ENCODE measurements at places on chromosomes 7 and 10.

DNA sequence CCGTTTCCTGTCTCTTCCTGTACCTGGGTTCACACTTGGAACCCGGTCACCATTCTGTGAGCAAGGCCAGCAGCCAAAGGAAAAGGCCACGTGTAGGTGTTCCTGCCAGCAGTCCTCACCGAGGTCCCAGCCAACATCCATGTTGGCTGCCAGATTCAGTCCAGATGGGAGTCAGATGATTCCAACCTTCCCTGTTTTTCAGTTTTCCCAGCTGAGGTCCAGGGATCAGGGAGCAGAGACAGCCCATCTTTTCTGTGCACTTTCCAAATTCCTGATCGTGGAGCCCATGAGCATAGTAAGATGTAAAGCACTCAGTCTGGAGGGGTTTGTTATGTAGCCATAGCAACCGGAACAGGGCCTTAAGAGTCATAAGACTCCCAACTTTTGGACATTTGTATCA, 3.9 kb upstream of the PVRIG start:
- DNase-seq: no peak

GRCh38 chr7:30584965-30585364, 9.7 kb upstream of the GARS1 start:
- no peak for DNase-seq

- DNase-seq: no peak
Measured at GRCh38 chr10:77532068-77532467, 105.5 kb downstream of the KCNMA1 start.

DNA sequence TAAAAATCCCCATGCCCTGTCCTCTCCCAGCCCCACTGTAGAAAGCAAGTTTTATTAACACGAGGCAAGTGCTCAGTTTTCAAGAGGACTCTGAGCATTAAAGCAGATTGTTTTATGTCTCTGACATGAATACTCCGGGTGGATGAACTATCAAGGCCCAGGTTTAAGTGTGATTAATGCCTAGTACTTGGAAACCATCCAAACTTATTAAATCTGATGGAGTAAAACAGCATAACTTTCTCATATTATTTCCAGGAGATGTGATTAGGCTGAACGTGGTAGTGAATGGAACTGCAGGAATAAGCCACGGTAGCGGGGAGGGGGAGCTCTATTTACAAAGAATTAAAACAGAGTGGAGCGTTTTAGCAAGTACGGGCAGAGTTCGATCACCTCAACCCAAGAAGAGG, 144.2 kb upstream of the RNF32 start:
- DNase-seq: no peak

GRCh38 chr7:44075296-44076075, 6.8 kb downstream of the POLM start:
- no peak for DNase-seq

DNA sequence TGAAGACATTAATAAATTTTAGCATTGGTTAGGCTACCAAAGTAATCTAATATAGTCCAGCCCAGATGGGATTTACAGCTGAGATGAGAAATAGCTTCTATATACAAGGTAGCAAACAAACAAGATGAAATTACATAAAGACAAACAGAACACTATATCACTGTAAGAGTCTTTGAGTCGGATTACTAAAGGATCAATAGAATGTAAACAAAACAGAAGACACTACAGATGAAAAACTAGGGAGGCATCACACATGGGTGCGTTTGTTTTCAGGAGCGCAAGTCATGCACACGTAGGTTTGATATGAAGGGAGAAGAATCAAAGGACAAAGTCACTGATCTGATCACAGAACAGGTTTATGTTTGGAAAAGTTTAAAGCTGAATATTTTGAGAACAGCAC, 26.5 kb downstream of the MPP7 start:
- DNase-seq: no peak

DNA sequence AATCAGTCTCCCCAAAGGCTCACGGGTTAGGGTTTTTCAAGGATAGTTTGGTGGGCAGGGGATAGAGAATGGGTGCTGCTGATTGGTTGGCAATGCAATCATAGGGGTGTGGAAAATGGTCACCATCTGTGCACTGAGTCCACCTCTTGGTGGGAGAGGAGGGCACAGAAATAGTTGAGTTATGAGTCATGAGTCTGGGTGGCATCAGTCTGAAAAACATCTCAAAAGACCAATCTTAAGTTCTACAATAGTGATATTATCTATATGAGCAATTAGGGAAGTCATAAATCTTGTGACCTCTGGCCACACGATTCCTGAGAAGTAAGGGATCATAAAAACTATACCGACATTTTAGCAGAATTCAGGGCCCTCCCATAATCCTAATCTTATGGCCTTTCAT, 62.7 kb downstream of the LGI1 start:
- DNase-seq: no peak

All from stimulated activated CD8-positive, alpha-beta memory T cell treated with anti-CD3 and anti-CD28 coated beads, Interleukin-7, amount 100 ng/mL, for 1 hour (primary cell).